Melanocyte of skin (primary cell): ENCODE measurements at places on chromosomes 3 and 15. TPM values are rescaled to one million over a fixed set of nuclear protein-coding genes. Genes with fewer than 3 reads are reported as not detected.

STAC gene
- 0.33 and 1.9 TPM in 2 replicates for total RNA-seq

LPCAT4 gene
- 11.0 and 12.3 TPM in 2 replicates for total RNA-seq

PCBP4 gene
- 21.3 and 46.2 TPM in 2 replicates for total RNA-seq

SUCNR1 gene
- total RNA-seq, result not detected in 2 replicates

PHLDB2 gene
- 48.7 and 116 TPM in 2 replicates for total RNA-seq

CLDN16 gene
- total RNA-seq, result not detected in 2 replicates

POC1A gene
- total RNA-seq, result 5.8 and 7.9 TPM in 2 replicates

NUDT16 gene
- 12.7 and 14.7 TPM in 2 replicates for total RNA-seq

ACKR2 gene
- total RNA-seq, result not detected in 2 replicates
